ENCODE measurements at places on chromosomes 11 and 22.

DNA sequence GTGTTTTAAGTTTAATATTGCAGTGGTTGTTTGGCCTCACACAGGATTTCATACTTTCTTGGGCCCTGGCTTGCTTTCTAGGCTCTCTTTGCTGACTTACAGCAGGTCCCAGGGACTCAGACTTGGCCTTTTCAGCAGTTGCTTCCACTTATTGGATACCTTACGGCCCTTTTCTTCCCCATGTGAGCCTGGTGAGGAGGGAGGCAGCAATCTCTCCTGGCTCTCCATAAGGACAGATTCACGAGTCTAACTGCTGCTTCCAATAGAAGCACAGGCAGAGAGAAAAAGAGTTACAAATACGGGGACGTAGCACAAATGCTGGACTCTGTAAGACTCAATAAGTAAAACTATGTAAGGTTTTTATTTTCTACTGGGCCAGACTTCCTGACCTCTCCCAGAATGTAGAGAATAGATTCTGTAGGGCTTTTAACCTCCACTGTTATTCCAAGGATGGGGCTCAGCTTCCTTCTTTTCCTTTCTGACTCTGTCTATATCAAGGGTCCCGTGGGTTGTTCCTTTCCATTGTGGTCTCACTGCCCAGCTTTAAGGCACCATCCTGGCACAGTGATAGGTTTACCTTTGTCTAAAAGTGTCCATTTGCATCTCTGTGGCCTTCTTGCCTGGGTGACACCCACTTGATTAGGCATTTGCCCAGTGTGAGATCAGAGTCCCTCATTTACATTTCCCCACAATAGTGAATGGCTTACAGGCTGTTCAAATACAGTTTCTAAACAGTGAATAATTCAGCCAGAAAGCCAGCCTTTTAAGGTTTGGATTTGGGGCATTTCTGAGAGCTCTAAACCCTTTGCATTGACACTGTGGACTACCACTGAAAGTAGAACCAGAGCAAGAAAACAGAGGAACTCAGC lies 92.8 kb downstream of the RASSF10 start:
- DNase-seq: no peak

DNA sequence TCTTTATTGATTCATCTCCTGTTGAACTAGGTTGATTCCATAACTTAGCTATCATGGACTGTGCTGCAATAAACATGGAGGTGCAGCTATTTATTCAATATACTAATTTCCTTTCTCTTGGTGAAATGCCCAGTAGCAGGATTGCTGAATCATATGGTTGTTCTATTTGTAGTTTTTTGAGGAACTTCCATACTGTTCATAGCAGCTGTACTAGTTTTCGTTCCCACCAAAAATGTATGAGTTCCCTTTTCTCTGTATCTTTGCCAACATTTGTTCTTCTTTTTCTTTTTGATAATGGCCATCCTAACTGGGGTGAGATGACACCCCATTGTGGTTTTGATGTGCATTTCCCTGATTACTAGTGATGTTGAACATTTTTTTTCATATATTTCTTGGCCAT lies 87.2 kb upstream of the NAV2 start:
- DNase-seq: no peak

GRCh38 chr11:109984634-109985289 lies 108.4 kb upstream of the ZC3H12C start:
- no peak for DNase-seq

GRCh38 chr11:59802639-59803176 lies 7.9 kb downstream of the MRPL16 start:
- DNase-seq: no peak

GRCh38 chr22:17161991-17162390 lies 2.9 kb upstream of the HDHD5 start:
- no peak for DNase-seq

DNA sequence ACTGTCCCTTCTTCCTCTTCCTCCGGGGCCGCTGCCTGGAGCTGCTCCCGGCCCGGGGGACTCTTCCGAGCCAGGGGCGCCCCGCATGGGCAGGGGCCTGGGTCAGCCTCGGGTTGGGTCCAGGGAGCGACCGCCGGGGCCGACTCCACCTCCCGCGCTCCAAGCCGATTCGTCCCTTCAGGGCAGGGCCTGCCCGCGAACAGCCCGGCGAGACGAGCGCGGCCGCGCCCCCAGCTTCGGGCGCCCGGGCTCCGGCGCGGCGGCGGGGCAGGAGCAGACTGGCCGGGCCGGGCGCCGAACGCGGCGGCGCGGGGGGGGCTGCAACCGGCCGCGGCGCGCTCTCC lies at the start of gene LARGE1:
Gene LARGE1 (minus strand): TSS at position 280 of the 344 bp plus-strand sequence.
- no peak for DNase-seq

DNA sequence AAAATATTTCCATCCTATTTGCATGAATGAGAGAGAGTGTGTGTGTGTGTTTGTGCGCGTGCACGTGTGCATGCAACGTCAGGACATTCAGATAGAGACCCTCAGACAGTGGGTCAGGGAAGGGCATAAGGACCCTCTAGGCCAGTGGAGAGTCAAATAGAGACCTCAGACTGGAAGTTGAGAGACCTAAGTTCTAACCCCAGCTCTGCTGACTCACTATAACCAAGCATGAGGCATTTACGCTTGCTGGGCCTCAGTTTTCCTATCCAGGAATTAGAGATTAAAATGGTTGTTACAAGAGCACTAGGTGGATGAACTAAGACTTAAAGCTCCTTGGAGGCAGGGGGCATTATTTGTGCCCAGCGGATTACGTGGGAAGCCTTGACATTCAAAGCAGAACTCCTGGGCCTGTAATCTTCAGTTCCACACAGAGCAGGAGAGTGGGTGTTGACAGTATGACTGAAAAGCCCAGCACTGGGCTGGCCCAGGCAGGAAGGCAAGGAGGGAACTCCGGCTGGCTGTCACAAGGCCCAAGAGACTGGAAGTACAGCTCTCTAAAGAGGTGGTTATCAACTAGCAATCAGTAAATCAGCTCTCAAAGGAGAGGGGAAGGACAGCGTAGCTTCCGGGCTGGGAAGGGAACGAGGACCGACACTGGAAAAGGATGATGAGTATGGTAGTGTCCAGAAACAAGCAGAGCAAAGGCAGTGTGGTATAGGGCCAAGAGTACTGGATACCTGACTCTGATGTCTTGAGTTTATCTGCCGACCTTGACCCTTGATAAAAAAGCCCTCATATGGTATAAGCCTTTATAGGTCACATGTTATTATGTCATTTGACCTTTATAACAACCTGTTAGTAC lies 9.2 kb downstream of the RHOG start:
- DNase-seq: no peak

GRCh38 chr11:971092-971690 lies 45.5 kb downstream of the AP2A2 start:
- DNase-seq: no peak

GRCh38 chr11:111012491-111012890 lies 233.0 kb upstream of the POU2AF2 start:
- DNase-seq: no peak

GRCh38 chr22:23548501-23549197 lies 31.4 kb downstream of the IGLL1 start:
- no peak for DNase-seq

GRCh38 chr22:22571429-22571828 lies 12.4 kb upstream of the PRAME start:
- DNase-seq: no peak

DNA sequence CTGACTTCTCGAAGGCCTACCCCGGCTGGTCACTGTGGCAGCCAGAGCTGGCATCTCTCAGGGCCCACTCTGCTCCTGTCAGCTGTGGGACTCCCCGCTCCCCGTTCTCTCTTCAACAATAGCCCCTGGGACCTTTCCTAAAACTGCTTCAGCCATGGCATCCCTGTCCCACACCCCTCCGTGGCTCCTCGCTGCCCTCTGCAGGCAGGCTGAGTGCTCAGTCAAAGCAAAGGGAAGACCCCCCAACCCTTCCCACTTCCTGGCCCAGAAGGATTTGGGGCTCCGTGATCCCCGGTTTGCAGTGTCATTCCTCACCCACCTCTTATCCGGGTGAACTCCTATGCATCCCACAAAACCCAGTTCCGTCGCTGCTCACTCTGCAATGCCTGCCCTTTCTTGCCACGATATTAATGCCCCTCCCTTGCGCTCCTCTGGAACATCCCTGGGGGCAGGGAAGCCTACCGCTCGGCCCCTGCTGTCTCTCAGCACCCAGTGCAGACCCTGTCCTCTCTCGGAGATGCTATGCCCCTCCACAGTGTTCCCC lies 1.6 kb upstream of the TH start:
- DNase-seq: no peak

DNA sequence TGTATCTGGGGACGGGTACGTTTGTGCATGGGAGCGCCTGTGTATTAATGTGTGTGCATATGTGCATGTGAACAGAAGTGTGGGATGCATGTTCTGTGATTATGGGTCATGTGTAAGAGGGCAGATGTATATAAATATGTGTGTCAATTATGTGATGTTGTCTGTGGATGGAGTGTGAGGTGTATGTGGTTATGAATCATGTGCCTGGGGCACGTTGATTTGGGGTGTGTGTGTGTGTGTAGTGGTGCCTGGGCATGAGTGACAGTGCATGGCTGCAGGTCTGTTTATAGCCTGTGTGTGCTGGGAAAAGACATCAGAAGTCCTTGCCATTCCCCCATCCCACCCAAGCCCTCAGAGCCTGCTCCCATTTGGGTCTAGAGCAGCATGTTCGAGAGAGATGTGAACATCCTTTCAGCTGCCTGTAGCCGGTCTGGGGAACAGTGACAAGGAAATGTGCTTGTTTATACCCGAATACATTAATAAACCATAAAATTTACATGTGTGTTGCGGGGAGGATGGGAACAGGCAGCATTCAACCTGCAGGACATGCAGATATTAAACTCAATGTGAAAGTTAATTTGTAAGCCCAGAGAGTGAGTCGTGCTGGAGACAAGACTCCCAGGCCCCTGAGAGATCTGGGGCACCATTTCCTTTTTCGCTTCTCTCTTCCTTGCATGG lies 129.0 kb downstream of the NECTIN1 start:
- DNase-seq: no peak

- DNase-seq: no peak
Observed at GRCh38 chr22:26502688-26503561, 9.3 kb downstream of the TFIP11 start.

- DNase-seq: no peak
Observed at GRCh38 chr11:64809781-64810241, 540 bp downstream of the MEN1 start.

GRCh38 chr11:72195518-72196270 lies 3.8 kb downstream of the FOLR1 start:
- no peak for DNase-seq

GRCh38 chr11:103453915-103454709 lies 344.9 kb downstream of the DYNC2H1 start:
- DNase-seq: no peak

DNA sequence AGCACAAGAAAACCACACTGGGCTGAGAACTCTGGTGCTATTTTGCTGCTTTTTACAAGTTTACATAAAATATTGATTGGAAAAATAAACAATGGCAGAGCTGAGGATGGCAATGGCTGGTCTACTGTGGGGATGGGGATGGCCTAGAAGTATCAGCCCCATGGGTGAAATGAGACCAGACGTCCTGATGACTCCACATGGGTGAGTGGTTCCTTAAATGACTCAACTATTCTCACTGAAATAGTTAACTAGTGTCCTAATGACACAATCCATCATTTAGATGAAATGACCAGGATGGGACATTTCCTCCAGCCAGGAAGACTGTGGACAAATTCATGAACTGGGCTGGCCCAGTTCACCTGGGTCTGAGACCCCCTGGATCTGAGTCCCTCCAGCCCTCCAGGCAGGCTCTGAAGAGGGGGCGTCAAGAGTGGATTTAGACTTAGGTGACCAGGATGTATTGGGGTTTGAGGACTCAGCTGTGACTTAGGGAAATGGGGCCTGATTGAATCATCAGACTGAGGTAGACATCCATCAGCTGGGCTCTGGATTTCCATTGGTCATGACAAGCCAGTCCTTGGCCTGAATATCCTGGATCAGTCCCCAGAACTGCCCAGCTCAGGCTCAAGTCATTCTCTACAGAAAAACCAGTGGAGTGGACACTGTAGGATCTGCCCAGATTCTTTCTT lies 98.2 kb upstream of the IGLL5 start:
- no peak for DNase-seq

GRCh38 chr22:47801541-47802245 lies 1039.2 kb downstream of the TBC1D22A start:
- DNase-seq: no peak

DNA sequence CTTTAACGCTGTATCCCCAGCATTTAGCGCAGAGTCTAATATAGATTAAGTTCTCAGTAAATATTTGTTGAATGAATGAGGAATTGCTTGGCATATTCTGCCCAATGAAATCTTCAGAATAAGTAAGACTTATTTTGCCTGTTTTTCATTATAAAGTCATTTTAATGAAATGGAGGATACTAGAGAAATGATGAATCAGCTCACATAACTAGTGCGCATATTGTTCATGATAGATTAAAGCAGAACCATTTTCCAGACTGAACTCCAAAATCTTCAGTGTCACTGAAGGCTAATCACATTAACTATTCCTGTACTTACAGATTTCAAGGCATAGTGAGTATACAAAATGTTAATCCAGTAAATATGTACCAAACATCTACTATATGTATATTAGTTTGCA lies 29.6 kb downstream of the ACER3 start:
- DNase-seq: no peak

- no peak for DNase-seq
Observed at GRCh38 chr11:1967641-1968225, 20.6 kb downstream of the MRPL23 start.

DNA sequence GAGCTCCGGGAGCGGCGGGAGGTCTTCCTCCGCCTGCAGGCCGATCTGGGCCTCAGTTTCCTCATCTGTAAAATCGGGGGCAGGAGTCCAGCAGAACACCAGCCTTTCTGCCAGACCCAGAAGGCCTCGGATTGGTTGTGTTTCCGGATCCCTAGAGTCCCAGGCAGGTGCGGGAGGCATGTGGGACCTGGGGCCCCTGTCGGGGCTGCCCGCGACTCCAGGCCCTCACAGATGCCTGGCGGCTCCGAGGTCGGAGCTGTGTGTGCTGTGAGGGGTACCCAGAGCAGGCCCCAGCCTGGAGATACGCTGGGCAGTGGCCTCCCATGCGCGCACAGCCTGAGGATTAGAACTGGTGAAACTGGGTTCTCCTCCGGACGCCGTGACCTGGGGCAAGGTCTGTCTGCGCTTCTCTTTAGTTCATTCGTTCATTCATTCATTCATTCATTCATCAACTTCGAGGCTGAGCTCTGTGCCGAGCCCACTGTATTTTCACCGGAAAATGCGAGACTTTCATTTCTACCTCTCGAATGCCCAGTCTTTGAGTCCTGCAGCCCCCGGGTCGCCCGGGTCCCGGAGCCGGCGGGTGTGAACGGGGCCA lies 24.6 kb downstream of the FLRT1 start:
- DNase-seq: no peak

Measured in stimulated activated CD4-positive, alpha-beta T cell treated with anti-CD3 and anti-CD28 coated beads, Interleukin-1b, Interleukin-23, amount 100 ng/mL, for 24 hours (primary cell).